ENCODE measurements at places on chromosomes 2 and 18.

GRCh38 chr18:23330423-23330822 is 122.7 kb upstream of the RIOK3 start:
- peak; percentile 21 for DNase-seq

- no peak for DNase-seq
Measured at GRCh38 chr18:25896178-25896780, 194.1 kb downstream of the SS18 start.

DNA sequence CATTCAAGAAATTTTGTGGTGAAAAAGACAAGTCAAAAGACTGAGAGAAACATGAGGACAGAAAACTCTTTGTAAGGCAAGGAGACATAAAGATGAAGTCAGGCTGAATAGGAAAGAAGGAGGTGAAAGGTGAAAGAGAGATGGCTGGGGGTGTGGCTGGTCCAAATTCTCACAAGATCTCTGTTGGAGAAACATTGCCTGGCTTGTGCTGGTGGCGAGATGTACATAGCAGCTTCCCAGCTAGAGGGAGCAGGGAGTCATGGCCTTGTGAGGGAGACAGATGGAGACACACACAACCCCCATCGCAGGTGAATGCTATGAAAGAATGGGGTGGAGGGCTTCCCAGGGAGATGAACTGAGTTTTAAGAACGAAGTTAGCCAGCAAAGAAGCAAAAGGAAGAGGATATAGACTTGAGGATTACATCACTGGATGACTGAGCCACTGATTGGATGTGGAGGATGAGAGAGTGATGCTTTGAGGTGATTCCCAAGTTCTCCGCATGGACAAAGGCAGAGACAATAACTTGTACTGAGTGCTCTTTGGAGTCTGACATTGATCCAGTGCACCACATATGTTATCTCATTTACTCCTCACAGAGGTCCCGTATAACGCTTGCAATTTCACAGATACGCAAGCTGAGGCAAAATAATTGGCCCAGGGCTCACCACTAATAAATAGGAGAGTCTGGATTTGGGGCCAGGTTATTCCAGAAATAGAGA is 3.7 kb upstream of the EMX1 start:
- DNase-seq: no peak

GRCh38 chr18:70166668-70167067 is 38.8 kb downstream of the RTTN start:
- DNase-seq: no peak
